ENCODE measurements at places on chromosomes 16 and 17.
A peak's percentile ranks its signal among the peaks of the same experiment; 100 is the strongest.

DNA sequence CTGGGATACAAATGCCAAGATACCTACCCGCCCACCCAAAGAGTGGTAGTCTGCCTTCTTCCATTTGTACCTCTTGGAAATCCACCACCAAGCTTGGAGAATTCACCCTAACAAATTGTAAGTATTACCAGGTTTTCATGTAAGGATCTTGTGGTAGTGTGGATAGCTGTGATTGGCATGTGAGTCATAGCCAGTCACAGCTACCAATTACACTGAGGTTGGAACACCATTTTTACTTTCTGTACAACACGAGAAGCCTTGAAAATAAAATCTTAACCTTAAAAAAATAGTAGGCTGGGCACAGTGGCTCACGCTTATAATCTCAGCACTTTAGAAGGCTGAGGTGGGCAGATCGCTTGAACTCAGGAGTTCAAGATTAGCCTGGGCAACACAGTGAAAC, 18.5 kb upstream of the SLC35G3 start:
- DNase-seq: no peak

- peak; percentile 82 for DNase-seq
These were observed 2.3 kb upstream of the ACTG1 start for GRCh38 chr17:81514739-81515529.

GRCh38 chr16:68265078-68265920, 973 bp downstream of the SLC7A6 start:
- DNase-seq: peak; percentile 45

- no peak for DNase-seq
These were observed 172.9 kb downstream of the STX8 start for GRCh38 chr17:9402590-9403199.

DNA sequence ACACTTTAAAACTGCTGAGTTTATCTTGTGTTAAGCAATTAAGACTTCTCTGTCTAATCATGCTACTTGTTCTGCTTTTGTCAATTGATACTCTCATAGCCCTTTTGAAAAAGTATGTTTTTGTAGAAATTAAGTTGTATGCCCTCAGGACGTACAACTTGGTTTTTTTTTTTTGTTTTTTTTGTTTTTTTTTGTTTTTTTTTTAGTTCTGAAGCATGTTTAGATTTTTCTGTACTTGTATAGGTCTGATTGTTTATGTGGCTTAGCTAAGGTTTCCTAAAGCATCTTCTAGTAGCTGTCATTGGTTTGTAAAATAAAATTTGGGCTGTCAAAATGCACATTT, 21.4 kb downstream of the HAPSTR1 start:
- DNase-seq: no peak

DNA sequence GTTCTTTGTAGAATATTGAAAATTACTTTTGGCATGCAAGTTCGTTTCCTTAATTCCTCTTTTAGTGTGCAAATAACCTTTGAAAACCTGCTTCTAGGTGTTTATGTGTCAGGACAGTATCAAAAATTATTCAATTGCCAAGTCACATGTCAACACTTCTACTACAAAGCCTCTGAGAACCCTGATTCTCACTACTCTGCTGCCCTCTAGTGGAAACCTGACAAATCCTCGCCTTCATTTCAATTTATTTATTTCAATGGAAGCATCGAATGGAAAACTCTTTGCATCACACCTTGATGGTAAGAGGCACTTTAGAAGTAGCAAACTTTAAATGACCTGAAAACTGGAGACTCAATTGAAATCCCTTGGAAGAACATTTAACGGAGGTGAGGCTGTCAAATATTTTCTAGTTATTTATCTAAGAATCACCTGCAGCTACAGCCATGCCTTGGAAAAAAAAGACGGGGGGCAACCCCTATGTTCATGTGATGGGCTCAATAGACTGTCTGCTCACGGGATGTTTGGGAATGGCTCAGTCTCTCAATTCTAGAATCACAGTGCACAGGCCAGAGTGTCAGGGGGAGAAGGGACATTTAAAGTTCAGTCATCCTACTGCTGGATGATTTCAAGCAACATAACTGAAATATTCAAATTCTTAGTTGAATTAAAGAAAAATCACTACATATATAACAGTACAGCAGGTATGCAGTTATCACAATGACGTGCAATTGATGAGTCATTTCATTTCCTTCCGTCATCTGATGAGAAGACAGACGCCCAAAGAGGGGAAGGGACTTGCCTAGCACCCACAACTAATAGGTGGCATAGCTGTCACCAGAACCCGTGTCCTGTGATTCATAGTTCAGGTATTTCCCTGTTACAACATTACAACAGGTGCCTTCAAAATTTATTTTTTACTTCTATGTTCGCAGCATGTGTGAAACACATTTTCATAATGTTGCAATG, 563.9 kb downstream of the TOX3 start:
- peak; percentile 33 for DNase-seq

GRCh38 chr16:83312015-83312717, 495.6 kb upstream of the HSBP1 start:
- DNase-seq: no peak

DNA sequence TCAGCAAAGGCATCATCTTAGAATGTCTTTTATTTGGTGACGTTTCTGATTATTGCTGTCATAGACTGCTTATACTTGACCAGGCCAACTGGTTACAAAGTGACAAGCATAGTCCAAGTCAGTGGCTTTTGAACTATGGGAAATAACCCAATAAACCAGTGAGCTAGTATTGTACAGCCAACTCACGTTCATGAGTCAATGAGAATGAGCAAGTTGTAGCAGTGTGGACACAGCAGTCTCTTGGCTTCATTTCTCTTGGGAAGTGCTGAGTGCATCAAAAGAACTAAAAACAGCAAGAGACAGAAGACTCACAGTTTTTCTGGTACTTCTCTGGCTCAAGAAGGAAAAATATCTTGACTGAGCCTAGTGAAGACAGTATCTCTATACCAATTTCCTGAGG, 36.9 kb upstream of the CRISPLD2 start:
- peak; percentile 63 for DNase-seq

DNA sequence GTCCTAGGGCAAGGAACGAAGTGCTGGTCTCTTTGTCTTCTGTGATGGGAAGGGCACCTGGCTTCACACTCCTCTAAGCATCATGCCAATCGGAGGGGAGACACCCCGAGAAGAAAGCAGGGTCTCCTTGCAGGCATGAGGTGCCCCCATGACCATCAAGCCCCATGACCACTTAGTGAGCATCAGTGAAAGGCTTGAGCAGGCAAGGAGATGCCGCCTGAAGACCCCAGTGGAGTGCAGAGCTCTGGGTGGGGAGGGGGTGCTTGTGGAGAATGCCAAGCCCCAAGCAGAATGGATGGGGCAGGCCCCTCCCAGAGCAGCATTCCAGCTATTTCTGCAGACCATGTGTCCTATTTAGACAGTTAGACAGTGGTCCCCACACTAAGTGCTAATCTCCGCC, 232.7 kb upstream of the TNRC6C start:
- DNase-seq: no peak
